GM23248 (cell line): ENCODE measurements at places on chromosomes 11 and 22.

DNA sequence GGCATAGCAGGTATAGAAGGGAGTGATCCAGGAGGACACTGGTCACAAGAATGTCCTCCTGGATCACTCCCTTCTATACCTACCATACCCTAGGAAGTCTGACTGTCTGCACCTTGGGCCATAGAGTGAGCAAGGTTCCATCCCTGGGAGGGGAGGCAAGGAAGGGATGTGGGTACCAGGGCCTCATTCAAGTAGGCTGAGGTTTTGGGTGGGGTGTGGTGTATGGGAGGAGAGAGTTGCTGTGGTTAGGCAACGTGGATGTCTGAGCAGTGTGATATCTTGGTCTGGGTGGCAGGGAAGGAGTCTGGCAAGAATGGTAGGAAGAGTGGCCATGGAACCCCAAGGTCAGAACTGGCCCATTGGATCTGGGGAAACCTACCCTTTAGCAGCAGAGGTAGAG, 13.2 kb downstream of the PPFIBP2 start:
- no peaks in the 10 kb centered on the region for H3K27me3 ChIP-seq
- no peaks in the 10 kb centered on the region for H3K36me3 ChIP-seq
- H3K4me1 ChIP-seq = no peaks in the 10 kb centered on the region
- DNase-seq = no peak
- no peak overlapping the region for H3K4me3 ChIP-seq
- no peak overlapping the region for H3K27ac ChIP-seq

GRCh38 chr11:64341429-64341828, 1.4 kb downstream of the CCDC88B start:
- no peaks in the 10 kb centered on the region for H3K27me3 ChIP-seq
- no peaks in the 10 kb centered on the region for H3K36me3 ChIP-seq
- H3K4me1 ChIP-seq = no peaks in the 10 kb centered on the region
- no peak overlapping the region for H3K4me3 ChIP-seq

GRCh38 chr11:35332524-35332923, 86.8 kb downstream of the SLC1A2 start:
- H3K4me1 ChIP-seq = peaks cover 19% of the 10 kb centered on the region
- no peak overlapping the region for H3K27ac ChIP-seq
- H3K4me3 ChIP-seq = no peak overlapping the region
- no peaks in the 10 kb centered on the region for H3K36me3 ChIP-seq
- no peaks in the 10 kb centered on the region for H3K27me3 ChIP-seq

DNA sequence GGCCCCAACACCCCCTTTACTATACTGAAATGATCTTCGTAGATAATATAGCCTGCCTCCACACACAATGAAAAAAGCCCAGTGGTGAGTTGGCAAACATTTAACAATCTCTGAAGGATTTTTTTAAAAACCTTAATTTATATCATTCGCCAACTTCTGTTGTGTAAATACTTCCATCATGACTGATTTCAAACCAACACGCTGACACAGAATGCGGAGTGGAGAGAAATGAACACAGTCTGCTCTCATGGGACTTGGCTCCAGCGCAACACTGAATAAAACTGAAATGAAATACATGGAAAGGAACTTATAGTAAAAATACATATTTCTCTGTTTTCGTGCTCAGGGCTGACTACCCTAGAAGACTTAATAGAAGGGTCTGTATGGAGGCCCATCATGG, 61.3 kb upstream of the WNT11 start:
- peak; percentile 83 for DNase-seq
- no peaks in the 10 kb centered on the region for H3K36me3 ChIP-seq
- H3K4me3 ChIP-seq = no peak overlapping the region
- H3K4me1 ChIP-seq = peaks cover 26% of the 10 kb centered on the region

DNA sequence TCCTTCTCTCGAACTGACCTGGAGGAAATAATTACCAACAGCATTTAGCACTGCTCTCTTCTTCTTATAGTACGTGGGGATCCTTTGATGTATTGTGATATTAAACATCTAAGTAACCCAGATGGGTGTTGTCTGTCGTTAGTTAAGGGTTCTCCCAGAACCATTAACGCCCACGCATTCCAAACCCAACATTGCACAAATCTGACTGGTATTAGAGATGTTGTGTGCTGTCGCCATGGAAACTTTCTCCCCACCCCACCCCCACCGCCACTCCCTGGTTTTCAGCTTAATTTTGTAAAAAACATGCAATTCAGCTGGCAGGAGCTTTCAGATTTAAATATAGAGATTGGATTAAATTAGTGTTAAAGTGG, 1495.2 kb downstream of the TBC1D22A start:
- H3K36me3 ChIP-seq = no peaks in the 10 kb centered on the region
- H3K4me3 ChIP-seq = no peak overlapping the region
- peak; percentile 8 for DNase-seq
- H3K27me3 ChIP-seq = no peaks in the 10 kb centered on the region
